NCI-H2029 treated with DMSO at 0.1 percent for 48 hours (cell line): ENCODE measurements at places on chromosomes 3 and 15.

GRCh38 chr3:45210308-45211041 is 15.6 kb downstream of the TMEM158 start:
- peak; percentile 35 for DNase-seq

DNA sequence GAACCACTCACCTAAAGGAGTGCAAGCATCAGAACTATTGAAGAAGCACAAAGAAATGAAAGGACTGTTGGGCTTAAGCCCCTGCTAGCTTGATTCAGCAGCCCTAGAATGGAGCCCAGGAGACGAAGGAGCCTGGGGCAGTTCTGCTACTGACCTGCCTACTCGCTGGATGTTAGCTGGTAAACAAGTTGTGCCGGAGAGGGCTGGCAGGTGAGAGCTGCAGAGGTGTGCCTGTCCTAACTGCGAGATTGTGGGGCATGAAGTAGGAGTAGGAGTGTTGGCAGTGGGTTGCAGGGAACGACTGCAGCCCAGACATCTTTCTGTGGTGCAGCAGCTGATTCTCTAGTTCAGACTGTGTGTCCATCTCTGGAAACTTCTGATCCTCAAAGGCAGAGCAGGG is 75.2 kb upstream of the GSK3B start:
- no peak for DNase-seq

GRCh38 chr3:149506965-149507364 is 32.5 kb downstream of the TM4SF4 start:
- DNase-seq, result no peak

DNA sequence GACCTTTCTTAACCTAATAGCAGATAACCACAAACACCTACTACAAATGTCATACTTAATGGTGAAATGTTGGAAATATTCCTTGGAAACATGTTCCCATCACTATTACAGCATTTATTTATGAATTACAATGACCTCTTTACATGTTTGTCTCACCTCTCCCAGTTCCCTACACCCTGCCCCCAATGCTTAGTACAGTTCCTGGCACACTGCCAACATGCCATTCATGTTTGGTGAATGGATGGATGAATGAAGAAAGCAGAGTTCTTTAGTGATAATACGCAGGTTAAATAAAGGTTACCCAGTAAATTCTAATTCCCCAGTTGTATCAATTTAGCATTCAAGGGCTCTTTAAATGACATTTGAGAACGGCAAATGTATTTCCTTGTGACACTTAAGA is 259.9 kb upstream of the ATP11B start:
- DNase-seq, result peak; percentile 69

GRCh38 chr3:53320697-53321096 is 26.6 kb downstream of the DCP1A start:
- peak; percentile 4 for DNase-seq

- DNase-seq, result peak; percentile 35
Measured at GRCh38 chr3:181756645-181757297, 45.0 kb downstream of the SOX2 start.

GRCh38 chr15:82916161-82916952 is 36.2 kb downstream of the HOMER2 start:
- no peak for DNase-seq

GRCh38 chr15:58329781-58330671 is 101.8 kb upstream of the LIPC start:
- DNase-seq, result peak; percentile 17
